NCI-H460 (cell line): ENCODE measurements at places on chromosomes 16 and 17.

DNA sequence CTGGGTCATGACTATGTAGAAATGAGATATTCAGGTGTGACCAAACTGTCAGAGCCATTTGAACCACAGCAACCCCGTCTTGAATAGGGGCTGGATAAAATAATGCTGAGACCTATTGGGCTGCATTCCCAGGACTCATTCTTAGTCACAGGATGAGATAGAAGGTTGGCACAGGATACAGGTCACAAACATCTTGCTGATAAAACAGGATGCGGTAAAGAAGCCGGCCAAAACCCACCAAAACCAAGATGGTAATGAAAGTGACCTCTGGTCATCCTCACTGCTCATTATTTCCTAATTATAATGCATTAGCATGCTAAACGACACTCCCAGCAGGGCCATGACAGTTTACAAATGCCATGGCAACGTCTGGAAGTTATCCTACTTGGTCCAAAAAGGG is 545.5 kb downstream of the TMEM114 start:
- no peak for DNase-seq

DNA sequence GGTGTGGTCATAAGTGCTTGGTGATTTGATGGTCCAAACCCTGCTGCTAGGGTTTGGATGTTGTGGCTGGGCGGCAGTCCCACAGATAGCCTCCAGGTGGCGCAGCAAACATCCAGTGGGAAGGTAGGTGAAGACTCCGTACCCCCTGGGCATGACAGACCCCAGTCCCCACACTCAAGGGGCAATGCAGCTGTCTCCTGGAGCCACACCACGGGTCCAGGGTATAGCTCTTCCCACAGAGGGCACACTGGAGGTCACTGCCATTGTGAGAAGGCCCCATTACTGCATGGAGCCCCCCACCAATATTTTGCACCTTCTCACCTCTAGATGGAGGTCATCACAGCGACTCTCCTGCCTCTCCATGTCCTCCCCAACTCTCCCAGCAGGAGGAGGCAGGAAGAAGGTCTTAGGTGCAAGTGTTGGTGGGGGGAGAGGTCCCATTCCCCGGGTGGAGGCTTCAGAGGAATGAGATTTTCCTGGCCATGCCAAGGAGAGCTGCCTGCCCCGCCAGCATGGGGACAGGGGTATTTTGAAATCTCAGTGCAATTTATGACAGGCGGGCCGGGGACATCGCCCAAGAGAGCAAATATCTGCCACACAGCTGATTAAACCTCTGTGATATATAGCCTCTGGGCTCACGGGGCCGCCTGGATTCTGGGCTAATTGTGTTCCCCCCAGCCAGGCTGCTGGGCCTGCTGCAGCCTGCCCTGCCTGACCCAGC is 17.1 kb upstream of the C17orf113 start:
- peak; percentile 54 for DNase-seq

DNA sequence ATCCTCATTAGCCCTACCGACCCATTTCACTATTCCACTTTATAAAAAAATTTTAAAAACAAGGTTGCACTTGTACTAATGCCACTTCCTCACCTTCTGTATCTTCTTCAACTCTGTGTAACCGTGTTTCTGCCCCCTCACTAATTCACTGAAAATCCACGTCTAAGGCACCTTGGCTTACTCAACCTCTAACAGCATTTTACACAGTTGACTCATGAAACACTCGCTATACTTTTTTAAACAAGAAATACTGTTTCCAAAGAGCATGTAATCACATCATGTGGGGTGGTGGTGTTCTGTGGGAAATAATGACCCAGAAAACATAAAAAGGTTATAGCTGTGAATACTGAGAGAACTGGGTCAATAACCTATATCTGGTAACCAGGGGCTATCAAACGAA is 79.9 kb downstream of the NCOR1 start:
- DNase-seq: no peak

DNA sequence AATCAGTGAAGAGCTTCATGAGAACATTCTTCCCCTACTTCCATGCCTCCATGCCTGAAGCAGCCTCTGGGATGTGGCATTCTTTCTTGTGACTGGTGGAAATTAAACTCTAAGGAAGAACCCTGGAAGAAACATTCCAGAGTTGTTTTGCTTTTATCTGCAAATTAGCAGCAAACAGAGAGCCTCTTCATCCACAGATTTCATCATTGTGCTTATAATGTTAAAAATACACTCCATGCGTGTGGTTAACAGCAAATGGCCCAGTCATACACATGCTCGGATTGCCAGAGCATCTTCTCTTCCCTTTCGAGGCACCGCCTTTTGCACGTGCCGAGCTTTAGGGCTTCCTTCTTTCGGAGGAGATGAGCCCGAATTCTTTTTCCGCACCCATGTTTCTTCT is 411.3 kb downstream of the SNX29 start:
- DNase-seq: no peak

DNA sequence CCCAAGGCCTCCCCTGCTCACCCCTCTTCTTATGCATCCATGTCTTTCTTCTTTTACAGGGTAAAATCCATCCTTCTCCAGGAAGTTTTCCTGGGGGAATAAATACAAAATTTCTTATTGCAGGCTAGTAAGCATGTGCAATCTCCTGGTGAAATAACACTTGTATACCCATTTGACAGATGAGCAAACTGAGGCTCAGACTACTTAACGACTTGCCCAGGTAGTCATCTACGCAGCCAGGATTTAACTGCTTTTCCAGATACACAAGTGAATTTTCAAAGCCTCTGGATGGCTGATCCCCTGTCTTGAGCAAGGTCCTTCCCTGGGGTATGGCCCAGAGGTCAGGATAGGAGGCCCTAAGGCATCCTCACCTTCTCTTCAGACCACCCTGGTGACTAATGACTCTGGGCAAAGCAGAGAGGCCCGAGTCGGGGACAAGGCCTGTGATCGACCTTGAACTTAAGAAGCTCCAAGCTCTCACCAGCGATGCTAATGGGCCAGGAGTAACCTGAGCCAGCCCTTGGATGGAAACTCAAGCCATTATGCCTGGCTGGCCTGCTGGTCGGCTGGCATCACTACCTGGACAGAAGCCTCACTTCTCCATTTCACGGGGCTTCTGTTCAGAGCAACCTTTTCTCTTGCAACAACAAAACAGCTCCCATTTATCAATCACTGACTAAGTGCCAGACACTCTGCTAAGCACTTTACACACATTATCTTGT is 33.1 kb downstream of the ZNF423 start:
- DNase-seq: no peak

- no peak for DNase-seq
Observed at GRCh38 chr16:53844804-53845203, 140.8 kb downstream of the FTO start.

DNA sequence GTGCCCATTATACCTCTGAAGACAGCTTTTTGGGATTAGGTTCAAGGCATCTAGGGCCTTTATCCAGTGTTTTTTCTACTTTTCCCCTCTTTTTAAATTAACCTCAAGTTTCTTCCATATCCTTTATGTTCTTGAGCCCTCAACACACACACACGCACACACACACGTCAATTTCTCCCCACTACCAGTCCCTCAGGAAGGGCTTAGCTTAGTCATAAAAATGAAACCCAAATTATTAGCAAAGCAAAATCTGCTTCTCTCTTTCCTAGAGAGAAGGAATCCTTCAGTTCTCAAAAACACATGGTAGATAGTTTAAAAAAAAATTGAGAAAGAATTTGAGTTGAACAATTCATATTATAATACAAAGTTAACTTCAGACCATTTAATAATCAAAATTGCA is 401.1 kb downstream of the XYLT1 start:
- DNase-seq: no peak

DNA sequence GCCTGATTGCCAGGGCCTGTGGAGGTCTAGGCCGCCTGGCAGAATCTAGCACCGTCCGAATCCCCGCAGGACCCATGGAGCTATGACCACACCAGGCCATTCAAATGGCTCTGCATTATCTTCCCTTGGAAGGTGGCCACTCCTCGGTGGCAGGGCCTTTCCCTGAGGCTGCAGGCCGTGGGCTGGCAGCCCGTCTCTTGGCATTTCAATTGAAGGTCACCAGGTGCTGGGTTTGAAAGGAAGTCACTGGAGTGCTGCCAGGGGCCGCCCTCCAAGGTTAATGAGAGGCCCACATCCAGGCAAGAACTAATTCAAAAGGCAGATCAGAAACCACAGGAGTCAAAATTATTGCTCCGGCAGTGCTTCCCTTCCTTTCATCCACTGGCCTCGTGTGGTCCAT is 27.7 kb upstream of the CACNG5 start:
- no peak for DNase-seq
